ENCODE measurements at places on chromosomes 4 and X.

- DNase-seq = no peak
Observed at GRCh38 chrX:45196701-45197100, 4.0 kb downstream of the DIPK2B start.

DNA sequence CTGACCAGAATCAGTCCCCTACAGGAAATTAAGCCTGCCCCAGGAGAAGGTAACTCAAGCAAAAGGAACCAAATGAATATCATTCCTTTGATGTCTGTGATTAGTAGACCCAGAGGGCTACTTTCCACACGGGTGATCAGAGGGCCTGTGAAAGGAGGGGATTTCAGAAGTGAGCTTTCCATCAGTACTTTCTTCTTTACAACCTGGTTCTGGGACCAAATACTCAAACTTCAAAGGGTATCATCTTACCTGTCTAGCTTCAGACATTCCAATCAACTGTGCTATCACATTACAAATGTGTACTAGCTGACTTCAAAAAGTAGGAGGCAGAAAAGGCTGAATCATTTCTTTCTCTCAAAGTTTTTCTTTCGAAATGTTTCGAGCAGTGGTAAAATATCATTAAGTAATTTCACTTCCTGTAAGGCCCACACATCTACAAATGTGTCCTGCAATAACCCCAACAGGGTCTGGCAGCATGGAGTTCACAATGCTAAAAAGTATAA is 23.9 kb downstream of the ACSL4 start:
- DNase-seq = no peak

GRCh38 chr4:109041463-109042360 is 260.7 kb downstream of the COL25A1 start:
- DNase-seq = no peak

GRCh38 chr4:167428156-167428555 is 193.9 kb upstream of the SPOCK3 start:
- no peak for DNase-seq

GRCh38 chr4:159337041-159337440 is 234.2 kb downstream of the RAPGEF2 start:
- DNase-seq = no peak

GRCh38 chr4:82754513-82755165 is 44.0 kb downstream of the SCD5 start:
- DNase-seq = no peak

DNA sequence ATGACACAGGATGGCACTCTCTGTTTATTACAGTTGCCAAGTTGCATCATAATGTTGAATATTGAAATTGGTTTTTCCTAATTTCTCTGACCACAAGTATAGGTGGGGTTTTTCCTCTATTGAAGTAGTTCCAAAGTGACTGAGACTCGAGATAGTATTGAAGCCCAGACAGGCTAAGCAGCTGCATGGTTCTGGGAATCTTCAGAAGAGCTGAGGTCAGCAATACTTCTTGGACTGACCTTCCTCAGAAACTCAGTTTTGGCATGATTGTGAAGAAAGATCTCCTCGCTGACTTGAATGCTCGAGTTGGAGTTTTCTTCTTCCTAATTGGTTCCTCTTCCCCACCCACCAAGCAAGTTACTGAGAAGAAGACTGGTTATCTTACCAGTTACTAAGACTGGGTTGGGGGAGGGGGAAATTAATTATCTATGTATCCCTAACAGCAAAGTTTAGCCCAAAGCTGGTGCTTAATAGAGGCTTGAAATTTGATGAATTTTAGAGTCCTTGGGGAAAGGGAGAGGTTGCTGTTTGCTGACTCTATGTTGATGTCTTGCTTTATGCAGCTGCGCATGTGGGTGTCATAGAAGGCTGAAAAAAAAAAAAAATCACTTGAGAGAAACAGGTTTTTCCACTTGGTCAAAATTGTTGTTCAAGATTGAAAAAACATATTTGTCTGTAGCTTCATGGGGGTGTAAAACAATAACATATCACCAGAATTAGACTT is 91.1 kb downstream of the P2RY10 start:
- DNase-seq = no peak

DNA sequence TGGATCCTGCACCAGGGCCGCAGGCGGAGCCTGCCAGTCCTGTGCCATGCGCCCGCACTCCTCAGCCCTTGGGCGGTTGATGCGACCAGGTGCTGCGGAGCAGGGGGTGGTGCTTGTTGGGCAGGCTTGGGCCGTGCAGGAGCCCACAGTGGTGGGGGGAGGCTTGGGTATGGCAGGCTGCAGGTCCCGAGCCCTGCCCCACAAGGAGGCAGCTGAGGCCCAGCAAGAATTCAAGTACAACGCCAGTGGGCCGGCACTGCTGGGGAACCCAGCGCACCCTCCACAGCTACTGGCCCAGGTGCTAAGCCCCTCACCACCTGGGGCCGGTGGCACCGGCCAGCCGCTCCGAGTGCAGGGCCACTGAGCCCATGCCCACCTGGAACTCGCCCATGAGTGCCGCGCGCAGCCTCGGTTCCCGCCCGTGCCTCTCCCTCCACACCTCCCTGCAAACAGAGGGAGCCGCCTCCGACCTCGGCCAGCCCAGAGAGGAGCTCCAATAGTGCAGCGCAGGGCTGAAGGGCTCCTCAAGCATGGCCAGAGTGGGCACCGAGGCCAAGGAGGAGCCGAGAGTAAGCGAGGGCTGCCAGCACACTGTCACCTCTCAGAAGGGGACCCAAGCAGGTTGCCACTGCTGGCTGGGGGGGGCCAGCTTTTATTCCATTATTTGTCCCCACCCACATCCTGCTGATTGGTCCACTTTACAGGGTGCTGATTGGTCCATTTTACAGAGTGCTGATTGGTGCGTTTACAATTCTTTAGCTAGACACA is 339.0 kb upstream of the KLF3 start:
- no peak for DNase-seq

DNA sequence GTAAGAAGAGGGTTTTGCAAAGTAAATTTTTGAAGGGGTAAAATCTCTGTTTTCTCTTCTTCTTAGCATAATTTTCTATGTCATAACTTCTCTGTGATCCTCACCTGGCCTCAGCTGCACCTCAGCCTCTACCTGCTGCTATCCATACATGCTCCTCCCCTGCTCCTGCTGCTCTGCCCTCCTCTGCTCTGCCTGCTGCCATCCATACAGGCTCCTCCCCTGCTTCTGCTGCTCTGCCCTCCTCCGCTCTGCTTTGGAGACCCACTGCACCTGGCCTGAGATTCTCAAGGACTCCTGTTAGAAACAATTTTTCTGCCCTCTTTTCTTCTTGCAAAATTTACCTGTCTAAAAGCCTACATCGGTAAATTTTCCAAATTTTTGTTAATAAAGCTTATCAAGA is 388.6 kb upstream of the PITX2 start:
- DNase-seq = no peak

DNA sequence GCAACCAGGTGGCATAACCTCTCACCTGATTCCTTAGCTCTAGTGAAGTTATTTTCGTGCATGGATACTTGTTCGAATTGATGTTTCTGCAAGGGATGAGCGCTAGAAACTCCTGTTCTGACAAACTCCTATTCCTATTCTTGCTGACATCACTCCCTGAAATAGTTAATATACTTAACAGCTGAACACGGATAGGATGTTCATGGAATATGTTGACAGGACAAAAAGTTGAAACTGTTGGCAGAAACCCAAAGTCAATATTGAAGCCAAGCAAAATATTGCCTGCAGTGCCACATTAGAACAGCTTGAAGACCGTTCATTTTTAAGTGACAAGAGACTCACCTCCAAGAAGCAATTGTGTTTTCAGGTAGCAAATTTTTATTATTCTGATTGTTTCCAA is at the start of gene KLKB1:
Gene KLKB1 (plus strand): TSS at position 287 of the 400 bp plus-strand sequence. CDS start 689 bp downstream, outside the sequence.
- no peak for DNase-seq

GRCh38 chr4:47374477-47374876 is 89.0 kb downstream of the COMMD8 start:
- DNase-seq = no peak

DNA sequence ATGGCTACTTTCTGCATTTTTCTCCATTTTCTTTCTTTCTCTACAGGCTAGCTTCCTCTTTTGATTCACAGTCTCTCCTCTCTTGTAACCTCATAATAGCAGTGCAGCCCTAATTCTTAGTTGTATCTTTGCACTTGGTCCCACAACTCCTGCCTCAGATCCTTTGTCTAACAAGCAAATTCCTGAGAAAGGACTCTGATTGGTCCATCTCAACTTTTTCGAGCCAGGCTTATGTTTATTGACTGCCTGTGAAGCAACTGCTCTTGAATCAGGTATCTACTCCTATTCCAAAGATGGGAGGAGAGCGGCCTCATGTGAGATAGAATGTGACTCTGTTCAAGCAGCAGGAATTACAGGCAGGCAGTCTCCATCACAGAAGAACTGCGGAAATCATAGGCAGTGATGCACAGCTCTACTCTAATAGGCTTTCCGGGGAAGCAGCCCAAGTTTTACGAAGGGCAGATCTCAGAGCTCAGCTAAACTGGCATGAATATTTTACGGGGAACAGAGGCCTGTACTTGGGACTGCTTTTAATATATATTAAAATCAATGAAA is 123.5 kb downstream of the GABRB1 start:
- no peak for DNase-seq

DNA sequence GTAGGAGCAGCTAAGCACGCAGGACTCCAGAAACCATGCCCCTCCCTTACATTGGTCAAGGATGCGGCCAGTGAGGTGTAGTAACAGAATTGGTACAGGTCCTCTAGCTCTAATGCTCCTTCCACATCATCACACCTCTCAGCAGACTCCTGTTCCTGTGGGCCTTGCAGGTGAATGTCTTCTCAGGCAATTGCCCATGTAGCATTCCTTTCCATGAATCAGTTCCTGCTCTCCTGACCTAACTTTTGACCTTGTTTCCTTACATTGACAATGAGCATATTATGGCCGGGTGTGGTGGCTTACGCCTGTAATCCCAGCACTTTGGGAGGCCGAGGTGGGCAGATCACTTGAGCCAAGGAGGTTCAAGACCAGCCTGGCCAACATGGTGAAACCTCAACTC is 31.3 kb downstream of the MAP7D3 start:
- DNase-seq = no peak

DNA sequence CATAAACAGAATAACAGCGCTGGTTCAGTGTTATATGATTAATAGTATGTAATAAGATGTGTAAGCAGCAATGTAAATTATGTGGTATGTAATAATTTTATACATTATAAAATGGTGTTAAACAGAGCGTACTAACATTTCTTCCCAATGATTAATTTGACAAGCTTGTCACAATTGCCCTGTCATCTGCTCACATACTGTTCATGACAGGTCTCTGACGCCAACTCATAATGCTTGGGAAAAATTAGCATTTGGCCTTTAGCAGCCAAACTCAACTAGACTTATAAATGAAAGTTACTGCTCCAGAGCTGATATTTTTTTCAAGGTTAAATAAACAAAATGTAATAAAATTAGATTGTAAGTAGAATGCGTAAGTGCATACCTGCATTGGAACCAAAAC is 246.8 kb downstream of the TRAM1L1 start:
- no peak for DNase-seq

DNA sequence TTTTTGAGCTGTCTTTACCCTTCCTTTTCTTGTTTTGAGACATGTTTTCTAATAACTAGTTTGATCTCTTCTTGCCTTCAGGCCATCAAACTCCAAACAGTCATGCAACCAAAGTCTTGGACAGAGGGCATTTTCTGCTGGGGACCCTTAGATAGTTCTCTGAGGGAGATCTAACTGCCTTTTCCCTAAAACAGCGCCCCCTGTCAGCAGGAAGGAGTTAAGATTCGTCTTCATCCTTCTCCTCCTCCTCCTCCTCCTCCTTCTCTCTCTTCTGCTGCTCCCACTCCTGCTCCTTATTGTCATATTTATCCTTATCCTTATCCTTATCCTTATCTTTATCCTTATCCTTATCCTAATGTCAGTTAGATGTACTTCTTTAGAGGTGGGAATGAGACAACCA is 417.2 kb downstream of the TRAM1L1 start:
- no peak for DNase-seq

DNA sequence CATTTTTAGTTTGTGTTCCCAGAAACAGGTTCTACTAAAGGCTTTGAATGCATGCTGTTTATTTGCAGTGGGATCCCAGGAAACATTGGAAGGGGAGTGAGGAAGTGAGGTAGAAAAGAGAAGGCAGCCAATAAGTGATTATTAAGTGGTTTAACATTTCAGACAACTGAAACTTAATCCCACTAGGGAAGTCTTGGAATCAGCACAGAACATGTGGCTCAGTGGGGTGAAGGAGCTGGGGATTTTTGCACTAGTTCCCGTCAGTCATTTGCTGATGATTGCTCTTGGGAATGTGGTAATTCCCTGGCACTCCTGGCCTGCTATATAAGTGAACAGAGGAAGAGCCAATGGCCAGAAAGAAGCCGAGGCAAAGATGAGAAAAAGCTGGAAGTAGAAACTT is 1053.0 kb upstream of the IGFBP7 start:
- DNase-seq = no peak

DNA sequence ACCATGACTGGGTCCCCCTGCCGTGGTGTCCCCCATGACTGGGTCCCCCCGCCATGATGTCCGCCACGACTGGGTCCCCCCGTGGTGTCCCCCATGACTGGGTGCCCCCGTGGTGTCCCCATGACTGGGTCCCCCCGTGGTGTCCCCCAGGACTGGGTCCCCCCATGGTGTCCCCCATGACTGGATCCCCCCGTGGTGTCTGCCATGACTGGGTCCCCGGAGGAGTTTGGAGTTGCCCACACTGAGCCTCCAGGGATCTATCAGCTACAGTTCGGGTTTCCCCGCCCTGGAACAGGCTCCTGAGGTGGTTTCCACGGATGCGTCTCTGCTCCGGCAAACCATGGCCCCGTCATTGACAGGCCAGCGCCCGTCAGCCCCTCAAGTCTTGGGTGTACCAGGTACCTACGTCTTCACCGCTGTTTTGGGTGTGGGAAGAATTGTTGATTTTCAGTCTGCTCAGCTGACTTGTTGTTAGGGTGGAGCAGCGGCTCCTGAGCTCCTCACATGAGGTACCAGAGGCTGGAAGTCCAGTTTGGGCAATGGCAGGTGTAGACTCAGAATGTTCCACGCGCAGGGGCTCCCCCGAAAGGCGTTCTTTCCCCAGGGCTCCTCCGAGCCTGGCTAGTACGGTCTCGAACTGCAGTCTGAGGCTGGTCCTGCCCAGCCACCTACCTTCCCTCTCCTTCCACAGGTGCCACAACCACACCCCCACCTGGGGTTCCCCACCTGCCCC is 8.3 kb upstream of the PDE6B start:
- no peak for DNase-seq

DNA sequence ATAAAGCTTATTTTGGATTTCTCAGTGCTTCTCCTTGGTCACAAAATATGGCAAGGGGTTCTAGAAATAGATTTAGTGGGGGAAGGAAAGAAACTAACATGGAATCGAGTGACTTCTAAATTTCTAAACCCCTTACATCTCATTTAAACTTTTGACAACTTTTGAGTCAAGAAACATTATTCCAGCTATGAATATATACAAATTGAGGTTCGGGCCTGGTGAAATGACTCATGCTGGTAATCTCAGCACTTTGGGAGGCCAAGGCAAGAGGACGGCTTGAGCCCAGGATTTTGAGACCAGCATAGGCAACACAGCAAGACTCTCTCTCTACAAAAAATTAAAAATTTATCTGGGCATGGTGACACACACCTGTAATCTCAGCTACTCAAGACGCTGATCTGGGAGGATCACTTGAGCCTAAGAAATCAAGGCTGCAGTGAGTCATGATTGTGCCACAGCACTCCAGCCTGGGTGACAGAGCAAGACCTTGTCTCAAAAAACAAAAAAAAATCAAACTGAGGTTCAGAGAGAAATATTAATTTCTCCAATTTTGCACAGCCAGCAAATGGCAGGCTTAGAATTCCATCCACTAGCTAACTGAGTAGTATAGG is 99.8 kb downstream of the ANXA3 start:
- no peak for DNase-seq

Data from vagina (tissue), 2 donors.